ENCODE measurements at places on chromosomes 6 and 20. TPM values are rescaled to one million over a fixed set of nuclear protein-coding genes. Genes with fewer than 3 reads are reported as not detected.

DNA sequence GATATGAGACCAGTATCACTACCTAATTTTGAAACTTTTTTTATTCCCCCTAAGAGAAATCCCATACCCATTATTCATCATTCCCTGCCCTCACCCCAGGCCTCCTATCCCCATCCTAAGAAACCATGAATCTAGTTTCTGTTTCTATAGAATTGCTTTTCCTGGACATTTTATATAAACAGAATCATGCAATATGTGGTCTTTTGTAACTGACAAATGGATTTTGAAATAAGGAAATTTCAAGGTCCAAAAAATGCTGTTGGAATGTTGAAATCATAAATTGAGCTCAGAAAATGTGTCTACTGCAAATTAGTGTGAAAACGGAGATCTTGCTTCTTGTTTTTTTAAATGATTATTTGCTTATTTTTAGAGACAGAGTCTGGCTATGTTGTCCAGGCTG, 25.1 kb downstream of the RNF217 start:
- no peak for DNase-seq

GRCh38 chr6:106421496-106421895, 61.0 kb downstream of the CRYBG1 start:
- no peak for DNase-seq

The TEAD3 gene
- total RNA-seq, result 21.8 TPM

DNA sequence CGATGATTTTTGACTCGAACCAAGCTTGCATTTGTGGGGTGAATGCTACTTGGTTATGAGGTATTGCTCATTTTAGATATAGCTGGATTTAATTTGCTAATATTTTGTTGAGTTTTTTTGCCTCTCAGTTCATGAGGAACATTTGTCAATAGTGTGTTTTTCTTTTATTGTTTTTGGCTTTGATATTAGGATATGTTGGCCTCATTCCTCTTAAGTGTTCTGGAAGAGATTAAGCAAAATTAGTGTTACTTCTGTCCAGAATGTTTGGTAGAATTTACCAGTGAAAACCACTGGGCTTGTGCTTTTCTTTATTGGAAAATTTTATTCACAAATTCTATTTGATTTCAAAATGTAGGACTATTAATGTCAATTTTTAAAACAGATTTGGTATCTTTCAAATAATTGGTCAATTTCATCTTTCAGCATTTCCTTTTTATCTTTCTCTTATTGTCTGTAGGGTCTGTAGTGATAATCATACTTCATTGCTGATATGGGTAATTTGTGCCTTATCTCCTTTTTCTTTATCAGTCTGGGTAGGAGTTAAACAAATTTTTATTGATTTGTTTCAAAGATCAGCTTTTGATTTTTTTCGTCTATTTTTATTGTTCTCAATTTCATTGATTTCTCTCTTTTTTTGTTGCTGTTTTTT, 14.1 kb downstream of the AIG1 start:
- DNase-seq, result no peak

The EMILIN3 gene
- total RNA-seq, result not detected

GRCh38 chr6:103367212-103367611, 1492.5 kb downstream of the HACE1 start:
- DNase-seq, result no peak

GRCh38 chr6:82205930-82206392, 41.6 kb downstream of the IBTK start:
- DNase-seq, result no peak

The DDR1 gene
- total RNA-seq, result 211 TPM

DNA sequence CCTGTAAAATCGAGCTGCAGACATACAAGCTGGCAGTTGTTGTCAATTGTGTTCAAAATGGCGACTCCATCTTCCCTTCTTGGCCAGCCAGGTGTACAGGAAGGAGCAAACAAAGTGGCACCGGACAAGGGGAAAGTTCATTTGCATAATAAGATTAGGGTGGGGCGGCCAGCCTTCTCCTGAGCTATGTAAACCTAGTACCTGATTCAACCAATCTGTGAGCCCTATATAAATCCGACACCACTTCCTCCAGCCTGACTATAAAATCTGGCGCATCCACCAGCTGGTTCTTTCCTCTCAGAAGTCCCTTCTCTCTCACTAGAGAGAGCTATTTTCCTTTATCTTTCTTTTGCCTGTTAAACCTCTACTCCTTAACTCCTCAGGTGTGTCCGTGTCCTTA, 8.1 kb upstream of the HBS1L start:
- DNase-seq, result no peak

All from HCT116 (cell line).